Stimulated activated CD8-positive, alpha-beta memory T cell treated with anti-CD3 and anti-CD28 coated beads, Interleukin-4, amount 100 ng/mL, for 1 hour (primary cell): ENCODE measurements at places on chromosomes 12 and 14.

DNA sequence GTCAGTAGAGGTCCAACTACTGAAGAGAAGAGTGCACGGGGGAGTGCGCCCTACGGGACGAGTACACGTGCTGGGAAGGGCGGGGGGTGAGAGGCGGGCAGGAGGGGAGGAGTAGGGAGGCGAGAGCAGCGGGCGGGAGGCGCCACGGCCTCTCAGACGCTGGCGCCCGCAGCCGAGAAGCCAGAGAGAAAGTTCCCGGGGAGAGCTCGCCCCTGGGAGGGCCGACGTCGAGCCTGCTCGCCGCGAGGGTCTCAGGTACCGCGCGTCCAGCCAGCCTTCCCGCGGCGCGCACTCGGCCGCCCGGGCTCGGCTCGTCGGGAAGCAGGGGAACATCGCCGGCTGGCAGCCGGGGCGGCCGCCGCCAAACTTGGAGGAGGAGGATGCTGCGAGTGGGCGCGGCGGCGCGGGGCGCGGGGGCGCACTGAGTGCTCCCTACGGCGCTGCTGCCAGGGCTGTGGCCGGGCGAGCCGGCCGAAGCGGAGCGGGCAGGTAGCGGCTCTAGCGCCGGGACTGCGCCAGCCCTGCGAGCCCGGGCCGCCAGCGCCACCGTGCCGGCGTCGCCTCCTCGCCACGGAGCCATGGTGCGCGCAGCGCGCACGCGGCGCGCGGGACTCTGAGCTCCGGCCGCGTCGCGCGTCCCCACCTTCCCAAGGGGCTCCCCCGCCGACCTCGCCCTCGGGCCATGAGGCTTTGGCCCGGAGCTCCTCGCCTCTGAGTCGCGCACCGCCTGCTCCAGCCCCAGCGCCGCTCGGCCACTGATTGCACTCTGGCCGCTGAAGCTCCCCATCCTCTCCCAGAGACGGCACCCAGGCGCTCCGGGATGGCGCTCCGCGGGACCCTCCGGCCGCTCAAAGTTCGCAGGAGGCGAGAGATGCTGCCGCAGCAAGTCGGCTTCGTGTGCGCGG, at the start of gene SLC24A4:
Gene SLC24A4, plus strand, starts transcription at position 155 of the 905 bp plus-strand sequence. Its CDS starts 666 bp downstream, at position 821.
- DNase-seq: no peak

DNA sequence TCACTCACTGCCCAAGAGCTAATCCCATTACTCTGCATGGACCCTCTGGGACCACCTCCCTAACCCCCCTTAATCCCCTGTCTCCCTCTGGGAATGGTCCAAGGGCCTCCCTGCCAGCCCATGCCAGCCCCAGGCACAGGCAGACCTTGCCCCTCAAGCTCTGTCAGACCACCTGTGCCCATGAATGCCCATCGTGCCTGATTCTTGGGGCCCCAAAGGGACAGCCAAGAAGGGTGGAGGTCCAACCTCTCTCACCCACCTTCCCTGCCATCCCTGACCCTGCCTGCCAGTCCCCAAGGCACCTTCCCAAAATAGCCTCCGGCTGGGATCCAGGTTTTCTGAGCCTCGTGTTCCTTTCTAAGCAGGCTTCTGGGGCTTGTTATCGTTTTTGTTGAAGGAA, 20.8 kb upstream of the VSX2 start:
- no peak for DNase-seq

- no peak for DNase-seq
Observed at GRCh38 chr12:84643993-84644392, 268.6 kb downstream of the SLC6A15 start.

GRCh38 chr12:9335867-9336266, 127.7 kb upstream of the PZP start:
- DNase-seq: no peak

- no peak for DNase-seq
Observed at GRCh38 chr12:61869796-61870195, 390.4 kb upstream of the USP15 start.

GRCh38 chr14:90381011-90381786, 15.6 kb upstream of the CALM1 start:
- no peak for DNase-seq

DNA sequence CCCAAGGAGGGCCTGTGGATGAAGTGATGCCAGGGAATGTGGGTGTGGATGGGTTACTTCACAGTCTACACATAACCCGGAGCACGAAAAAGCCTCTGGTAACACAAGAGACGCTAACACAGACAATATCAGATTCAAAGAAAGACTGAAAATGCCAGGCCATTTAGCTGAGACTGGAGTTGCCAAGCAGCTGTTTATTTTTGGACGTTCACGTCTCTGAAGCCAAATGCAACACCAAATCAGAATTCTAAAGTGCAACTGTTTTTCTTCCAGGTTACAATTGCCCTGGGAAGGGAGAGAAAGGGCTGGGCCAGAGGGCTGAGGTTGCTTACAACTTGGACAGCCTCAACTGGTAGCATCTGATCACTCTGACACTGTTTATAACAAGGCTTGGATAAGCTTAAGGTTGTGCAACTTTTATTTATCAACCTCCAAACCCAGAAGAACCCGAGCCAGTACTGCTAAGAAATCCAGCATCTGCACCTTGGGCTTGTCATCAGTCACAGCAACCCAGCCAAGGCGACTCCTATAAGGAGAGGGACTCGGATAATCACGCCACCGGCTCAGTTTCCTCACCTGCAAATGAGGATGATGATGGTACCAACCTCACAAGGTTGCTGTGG, 24.8 kb downstream of the NUAK1 start:
- DNase-seq: no peak

- DNase-seq: no peak
Observed at GRCh38 chr14:48973151-48973550, 613.0 kb downstream of the RPS29 start.

GRCh38 chr12:65019696-65020234, 101.3 kb downstream of the WIF1 start:
- DNase-seq: no peak

DNA sequence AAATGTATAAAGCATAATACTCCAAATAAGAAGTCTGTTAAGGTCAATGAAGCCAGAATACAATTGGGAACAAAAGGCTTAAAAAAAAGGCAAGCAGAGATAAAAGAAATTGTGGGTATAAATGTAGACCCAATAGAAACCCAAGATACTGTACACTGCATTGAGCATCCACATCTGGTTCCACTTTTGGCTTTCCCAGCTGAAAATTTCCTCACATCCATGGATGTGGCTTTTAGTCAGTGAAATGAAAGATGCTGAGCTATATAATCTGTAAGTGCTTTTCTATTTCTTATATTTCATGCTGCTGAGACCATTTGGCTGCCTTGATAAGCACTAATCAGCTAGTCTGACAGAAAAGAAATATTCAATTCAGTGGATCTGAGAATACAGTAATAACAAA, 83.5 kb downstream of the PTPRR start:
- DNase-seq: no peak

DNA sequence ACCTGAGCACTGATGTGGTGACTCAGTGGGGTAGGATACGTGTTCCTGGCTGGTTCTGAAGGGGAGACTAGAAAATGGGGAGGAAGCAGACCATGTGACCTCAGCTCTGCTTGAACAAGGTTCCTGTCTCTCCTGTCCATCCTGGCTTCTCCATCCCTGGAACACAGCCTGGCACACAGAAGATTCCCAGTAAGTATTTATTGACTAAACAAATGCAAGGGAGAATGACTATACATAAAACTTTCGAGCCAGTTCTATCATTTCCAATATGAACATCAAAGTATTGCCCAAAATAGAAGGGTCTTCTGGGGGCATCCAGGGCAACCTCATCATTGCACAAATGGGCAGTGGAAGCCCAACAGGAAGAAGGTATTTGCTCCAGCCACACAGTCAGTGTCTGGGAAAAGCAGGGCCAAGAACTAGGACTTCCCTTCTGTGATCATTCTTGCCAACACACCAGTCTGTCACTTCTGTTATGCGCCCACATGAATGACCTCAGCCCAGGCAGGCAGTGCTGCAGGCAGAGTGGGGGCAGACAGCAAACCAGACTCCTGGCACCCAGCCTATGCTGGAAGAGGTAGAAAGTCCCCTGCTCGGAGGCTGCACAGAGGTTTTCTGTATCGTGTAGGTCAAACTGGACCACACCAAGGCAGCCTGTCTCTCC, 5.6 kb upstream of the SERPINA9 start:
- no peak for DNase-seq

DNA sequence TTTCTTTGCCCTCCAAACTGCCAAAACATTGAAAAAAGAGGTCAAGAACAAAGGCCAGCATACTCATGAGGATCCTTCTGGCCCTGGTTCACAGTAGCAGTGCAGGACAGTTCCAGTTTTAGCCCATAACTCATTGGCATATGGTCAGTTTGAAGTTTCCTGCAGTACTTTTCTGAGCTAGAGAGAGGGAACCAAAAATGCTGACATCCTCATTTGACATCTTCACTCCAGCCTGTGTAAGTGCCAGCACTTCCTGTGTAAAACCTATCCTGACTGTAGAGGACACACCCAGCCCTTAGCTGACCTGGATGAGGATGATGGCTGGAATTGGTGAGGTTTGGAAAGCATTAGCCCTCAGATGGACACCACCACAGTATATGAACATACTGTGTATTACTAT, 84.1 kb downstream of the FGD4 start:
- no peak for DNase-seq
